ENCODE measurements at places on chromosomes 11 and 22. TPM values are rescaled to one million over a fixed set of nuclear protein-coding genes. Genes with fewer than 3 reads are reported as not detected.

TMEM191C gene
- 0.67 TPM for total RNA-seq

GRCh38 chr22:37677493-37677974 is 2.1 kb downstream of the LGALS1 start:
- peaks cover 7% of the 10 kb centered on the region for H3K36me3 ChIP-seq
- DNase-seq, result no peak
- H3K27ac ChIP-seq, result no peak overlapping the region
- H3K27me3 ChIP-seq, result no peaks in the 10 kb centered on the region
- H3K4me1 ChIP-seq, result peaks cover 9% of the 10 kb centered on the region

GRCh38 chr11:12810568-12810894 is 136.3 kb downstream of the TEAD1 start:
- H3K4me1 ChIP-seq, result peaks cover 15% of the 10 kb centered on the region
- no peaks in the 10 kb centered on the region for H3K36me3 ChIP-seq
- no peak overlapping the region for H3K27ac ChIP-seq
- no peak for DNase-seq

- no peak overlapping the region for H3K27ac ChIP-seq
- no peaks in the 10 kb centered on the region for H3K4me1 ChIP-seq
- no peak for DNase-seq
Observed at GRCh38 chr22:50714150-50714549, 23.9 kb upstream of the ACR start.

SLC6A5 gene
- total RNA-seq, result not detected

TPBGL gene
- not detected for total RNA-seq

GRCh38 chr22:47115518-47115890 is 353.1 kb downstream of the TBC1D22A start:
- no peak for DNase-seq
- no peak overlapping the region for H3K27ac ChIP-seq
- no peak overlapping the region for H3K4me3 ChIP-seq
- H3K27me3 ChIP-seq, result no peaks in the 10 kb centered on the region
